ENCODE measurements at places on chromosomes 4 and X.

GRCh38 chr4:26806331-26806730 is 54.3 kb upstream of the STIM2 start:
- no peak for DNase-seq

DNA sequence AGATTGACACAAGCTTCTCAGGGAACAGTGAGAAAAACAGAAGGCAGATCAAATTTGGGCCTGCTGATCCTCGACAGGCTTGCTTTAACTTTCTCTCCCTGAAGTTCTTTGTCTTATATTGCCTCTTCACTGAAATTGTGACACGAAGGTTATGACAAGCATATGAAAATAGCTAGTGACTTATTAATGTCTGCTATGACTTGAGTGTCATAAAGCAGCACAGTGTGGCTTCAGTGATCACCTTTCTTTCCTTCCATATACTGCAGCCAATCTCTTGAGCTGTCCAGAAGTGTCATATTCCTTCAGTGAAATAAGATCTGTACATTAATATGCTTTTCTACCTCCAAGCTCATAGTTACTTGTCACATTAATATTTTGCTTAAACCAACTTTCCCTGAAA is 870.2 kb downstream of the C4orf33 start:
- no peak for DNase-seq

- no peak for DNase-seq
These were observed 47.5 kb downstream of the TIGD4 start for GRCh38 chr4:152731997-152732396.

DNA sequence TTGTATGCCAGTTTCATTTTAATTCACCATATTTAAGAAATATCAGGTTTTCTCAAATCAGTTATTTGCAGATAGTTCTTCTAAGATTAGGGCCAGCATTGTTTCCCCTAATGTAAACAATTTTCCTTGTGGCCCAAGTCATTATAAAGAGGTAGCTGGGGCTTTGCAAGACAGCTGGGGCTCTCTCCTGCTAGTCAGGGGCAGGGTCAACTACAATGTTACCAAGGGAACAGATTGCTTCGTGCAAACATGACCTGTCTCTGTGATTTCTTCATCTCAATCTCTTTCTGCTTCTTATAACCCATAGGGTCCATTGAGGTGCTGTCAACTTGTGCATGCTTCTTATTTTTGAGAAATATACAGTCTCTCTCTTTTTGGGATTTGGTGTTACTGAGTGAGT is 12.1 kb downstream of the ARMCX6 start:
- no peak for DNase-seq

DNA sequence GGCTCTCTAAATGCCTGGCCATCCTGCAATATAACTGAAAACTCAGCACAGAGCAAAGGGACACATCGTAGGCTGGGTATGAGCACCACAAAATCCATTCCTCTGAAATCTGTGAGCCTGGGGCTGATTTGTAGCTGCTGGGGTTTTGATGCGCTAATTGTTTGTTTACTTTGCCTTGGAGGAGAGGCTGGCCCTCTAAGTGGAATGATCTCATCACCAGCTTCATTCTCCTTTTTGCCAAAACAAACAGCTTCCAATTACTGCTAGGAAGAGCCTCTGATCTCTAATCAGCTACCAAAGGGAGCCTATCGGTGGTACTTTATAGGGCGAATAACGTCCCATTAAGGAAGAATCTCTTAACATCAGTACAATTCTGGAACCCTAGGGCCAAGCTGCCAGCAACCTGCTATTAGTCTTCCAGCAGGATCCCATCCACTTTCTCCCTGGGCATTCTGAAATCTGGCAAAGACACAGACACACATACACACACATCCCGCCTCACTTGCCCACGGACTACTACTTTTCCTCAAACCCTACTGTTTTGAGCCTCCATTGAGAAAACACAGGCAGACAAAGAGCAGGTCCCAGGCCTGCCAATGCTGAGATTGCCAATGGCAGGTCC is 5.8 kb downstream of the ANOS1 start:
- DNase-seq: peak; percentile 38

- DNase-seq: no peak
These were observed 317.4 kb downstream of the STIM2 start for GRCh38 chr4:27178061-27178460.

DNA sequence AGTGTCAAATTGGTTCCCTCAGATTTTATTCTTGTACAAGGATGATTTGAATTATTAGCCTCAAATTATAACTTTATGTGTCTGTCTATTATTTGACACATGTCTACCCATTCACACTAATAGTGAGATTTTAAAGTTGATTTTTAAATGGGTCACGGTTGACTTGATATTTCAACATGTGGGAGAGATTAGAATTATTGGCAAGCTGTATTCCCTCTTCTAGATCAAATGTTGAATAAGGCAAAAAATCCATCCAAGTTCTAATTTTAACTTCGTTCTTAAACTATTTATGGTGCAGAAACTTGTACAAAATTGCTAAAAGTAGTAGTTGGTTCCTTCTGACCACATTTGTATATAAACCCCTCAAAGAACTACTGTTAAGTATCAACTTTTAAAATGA is 1498.0 kb downstream of the STIM2 start:
- DNase-seq: no peak

- DNase-seq: peak; percentile 59
These were observed at the start of gene GASK1B for GRCh38 chr4:158172261-158173258. TSS of gene GASK1B (minus strand) at chr4:158173025. CDS start at chr4:158171375, 1,650 bp downstream.

GRCh38 chrX:31981546-31982062 is 909.8 kb upstream of the FTHL17 start:
- no peak for DNase-seq

DNA sequence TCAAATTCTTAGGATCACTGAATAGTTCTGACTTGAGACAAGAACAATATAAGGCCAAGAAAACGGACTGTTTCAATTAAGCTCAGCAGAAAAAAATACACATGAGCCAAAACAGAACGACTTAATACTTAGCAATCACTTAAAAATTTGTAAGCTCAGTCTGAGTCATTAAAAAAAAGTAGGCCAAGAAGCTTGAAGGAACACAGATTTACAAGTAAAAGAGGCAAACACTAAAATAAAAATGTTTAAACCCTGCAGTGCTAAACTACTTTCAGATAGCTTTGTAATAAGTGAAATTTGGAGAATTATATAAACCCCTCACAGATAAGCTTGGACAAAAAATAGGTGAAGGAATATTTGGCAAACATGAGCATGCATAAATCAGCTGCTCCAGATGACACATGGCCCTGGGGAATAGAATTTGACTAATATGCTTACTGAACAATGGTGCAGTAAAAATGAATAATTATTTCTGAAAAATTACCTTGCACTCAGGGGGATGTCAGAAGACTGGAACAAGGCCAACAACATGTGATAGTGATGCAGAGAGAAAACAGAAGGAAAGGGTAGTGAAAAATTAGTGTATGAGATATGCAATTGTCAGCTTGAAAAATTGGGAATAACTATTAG is 49.6 kb downstream of the LNX1 start:
- DNase-seq: peak; percentile 95

Data from fibroblast of skin of back (primary cell).